Stimulated activated CD4-positive, alpha-beta T cell treated with anti-CD3 and anti-CD28 coated beads, Interleukin-12 subunit alpha, Interleukin-12 subunit beta, amount 100 ng/mL, for 4 hours (primary cell): ENCODE measurements at places on chromosomes 6 and 20.

DNA sequence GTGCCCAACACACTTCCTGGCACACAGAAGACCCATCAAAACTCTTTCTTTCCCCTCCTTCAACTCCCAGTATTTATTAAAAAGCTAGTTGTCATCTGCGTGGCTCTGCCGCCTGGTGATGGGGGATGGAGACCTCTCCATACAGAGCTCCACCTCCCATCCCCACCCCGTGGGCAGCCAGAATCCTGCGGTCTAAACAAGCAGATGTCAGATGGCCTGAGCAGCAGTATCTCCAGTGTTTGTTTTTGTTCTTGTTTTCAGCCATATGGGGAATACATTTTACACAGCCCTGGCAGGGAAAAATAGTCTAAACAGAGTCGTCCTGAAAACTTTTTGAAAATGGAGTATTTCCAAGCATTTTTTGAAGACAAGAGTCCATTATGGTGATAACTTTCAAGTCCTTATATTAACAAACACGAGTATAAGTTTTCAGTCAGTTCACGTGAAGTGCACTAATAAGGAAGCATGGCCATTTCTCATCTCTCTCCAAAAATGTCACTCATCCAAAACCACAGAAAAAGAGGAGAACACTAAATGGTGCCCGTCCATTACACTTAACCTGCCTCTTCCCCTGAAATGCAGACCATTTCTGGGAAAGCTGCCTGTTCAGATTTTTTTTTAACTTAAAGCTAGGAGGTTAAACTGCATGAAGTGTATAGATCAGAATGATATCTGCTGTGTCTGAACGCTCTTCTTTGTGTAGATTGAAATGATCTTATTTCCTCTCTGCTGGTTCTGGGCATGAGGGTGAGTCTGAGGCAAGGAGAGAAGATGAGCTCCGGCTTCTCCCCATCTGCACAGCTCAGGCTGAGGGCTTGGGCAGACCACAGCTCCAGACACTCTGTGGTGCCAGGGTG lies 91.0 kb downstream of the TCP11 start:
- no peak for DNase-seq

- no peak for DNase-seq
These were observed 292.0 kb upstream of the JARID2 start for GRCh38 chr6:14953836-14954235.

GRCh38 chr20:38249536-38250310 lies 10.8 kb downstream of the KIAA1755 start:
- DNase-seq, result no peak

DNA sequence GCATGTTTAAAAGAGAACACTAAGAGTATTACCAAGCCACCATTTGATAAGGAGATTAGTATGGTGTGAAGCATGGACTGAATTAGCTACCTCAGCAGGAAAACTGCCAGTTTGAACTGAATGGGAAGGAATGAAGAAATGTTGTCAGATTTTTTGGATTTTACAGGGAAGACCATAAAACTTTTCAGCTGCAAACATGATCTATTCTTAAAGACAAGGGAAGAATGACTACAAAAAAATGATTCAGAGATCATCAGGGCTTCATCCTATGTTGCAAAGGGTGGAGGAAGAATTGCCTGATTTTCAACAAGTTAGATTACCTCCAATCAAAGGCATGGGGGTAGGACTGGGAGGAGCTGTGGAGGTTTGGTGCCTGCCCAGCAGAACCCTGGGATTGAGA lies 49.3 kb upstream of the MTRF1L start:
- no peak for DNase-seq

DNA sequence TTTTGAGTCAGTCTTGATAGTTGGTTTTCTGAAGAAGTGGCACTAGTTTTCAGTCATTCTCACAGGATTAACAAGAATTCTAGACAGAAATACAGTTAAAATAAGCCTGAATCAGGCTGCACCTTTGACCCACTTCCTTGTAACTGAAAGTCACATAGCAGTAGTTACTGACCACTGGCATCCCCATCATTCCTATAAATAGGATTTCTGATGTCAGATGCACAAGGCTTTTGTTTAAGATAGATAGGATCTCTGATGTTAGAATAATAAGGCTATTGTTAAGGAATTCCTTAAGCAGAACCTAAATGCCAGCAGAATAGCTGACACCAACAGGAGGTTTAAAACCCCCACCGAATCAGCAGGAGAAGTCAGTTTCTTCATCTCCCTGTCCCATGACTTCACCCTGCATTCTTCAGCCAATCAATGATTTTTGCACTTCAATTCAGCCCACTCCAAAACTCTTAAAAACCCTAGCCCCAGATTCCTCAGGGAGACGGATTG lies 30.6 kb upstream of the ZBTB24 start:
- no peak for DNase-seq

GRCh38 chr20:11168026-11168425 lies 494.2 kb upstream of the JAG1 start:
- no peak for DNase-seq

- DNase-seq, result no peak
These were observed 28.8 kb downstream of the FAM229B start for GRCh38 chr6:112116221-112116620.

DNA sequence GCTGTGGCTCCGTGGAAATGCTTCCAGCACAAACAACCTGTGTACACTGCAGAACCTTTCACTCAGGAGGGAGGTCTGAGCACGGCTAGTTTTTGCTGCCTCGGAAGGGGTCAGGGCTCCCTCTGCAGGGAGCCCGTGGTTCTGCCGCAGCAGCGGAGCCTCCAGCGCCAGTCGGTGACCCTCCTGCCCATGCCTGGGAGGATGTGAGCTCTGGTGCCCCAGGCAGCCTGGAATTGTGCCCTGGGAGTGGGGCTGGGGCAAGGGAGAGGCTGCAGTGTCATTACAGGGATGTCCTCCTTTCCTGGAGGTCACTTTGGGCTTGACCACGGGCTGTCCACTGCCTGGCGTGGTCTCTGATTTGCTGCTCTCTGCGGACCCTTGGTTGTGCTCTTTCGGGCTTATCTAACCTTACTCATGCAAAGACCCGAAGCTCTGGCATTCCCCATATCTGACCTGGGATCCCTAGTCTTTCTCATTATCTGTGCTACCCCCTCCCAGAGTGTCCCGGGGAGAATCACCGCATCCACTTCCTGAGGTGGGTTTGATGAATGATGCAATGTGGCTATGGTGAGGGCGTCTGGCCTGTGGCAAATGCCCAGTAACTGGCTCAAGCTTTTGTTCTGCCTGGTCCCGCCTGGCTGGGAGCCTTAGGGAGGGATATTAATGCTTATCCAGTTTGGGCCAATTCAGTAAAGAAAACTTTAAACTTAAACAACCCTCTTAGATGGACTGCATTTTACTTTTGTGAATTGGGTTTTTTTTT lies 59.6 kb upstream of the TAGAP start:
- peak; percentile 76 for DNase-seq

- no peak for DNase-seq
These were observed 13.4 kb upstream of the TBC1D20 start for GRCh38 chr20:475463-476357.

DNA sequence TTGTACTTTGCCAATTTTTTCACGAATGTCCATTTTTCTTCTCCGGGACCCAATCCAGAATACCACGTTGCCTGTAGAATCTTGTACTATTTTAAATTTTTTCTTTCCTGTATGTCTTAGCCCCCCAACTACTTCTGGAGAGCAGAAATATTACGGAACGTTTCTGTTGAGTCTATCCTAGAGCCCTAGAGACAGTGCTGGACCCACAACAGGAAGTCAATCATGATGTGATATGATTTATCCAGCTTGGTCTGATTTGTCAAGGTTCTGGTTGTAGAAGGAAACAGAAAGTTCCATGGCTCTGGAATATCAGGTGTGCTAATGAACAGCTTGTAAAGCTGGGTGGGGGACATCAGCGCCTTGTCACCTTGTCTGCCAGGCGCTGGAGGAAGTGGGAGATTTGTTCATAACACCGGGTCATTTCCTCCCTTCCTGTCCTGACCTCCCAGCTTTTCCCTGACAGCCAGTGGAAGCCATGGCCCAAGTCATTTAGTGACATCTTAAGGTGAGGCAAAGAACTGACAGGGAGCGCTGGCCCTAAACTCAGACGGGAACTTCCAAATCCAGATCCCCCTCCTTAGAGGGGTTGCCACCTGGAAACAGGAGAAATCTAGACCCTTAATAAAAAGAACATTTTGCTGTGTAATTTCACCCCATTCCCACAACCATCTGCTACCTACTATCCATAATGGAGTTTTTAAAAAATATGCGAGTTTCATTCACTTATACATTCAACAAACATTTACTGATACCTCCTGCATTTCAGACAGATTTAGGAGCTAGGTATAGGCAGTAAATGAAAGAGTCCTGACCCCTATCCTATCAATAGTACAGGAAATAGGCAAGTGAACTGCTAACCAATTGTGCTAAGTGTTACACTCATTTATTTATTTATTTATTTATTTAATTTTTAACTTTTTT lies 130.5 kb downstream of the ZFP64 start:
- no peak for DNase-seq

GRCh38 chr6:7445101-7445500 lies 55.5 kb downstream of the RIOK1 start:
- no peak for DNase-seq

DNA sequence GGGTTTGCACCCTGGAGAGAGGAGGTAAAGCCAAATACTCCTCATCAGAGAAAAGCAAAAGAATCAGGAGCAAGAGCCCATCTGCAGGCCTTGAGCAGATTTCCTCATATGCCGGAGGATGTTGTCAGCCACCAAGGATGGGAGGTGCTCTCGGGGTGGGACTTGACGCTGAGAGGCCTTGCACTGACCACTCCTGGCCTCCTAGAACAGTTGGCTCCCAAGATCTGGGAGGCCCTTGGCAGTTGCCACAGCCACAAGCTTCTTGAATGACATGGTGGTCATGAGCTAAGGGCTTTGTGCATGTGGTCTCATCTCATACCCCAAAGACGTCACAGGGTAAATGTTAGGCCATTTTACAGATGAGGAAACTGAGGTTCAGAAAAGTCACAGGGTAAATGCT lies 75.2 kb upstream of the PMEPA1 start:
- DNase-seq, result no peak

DNA sequence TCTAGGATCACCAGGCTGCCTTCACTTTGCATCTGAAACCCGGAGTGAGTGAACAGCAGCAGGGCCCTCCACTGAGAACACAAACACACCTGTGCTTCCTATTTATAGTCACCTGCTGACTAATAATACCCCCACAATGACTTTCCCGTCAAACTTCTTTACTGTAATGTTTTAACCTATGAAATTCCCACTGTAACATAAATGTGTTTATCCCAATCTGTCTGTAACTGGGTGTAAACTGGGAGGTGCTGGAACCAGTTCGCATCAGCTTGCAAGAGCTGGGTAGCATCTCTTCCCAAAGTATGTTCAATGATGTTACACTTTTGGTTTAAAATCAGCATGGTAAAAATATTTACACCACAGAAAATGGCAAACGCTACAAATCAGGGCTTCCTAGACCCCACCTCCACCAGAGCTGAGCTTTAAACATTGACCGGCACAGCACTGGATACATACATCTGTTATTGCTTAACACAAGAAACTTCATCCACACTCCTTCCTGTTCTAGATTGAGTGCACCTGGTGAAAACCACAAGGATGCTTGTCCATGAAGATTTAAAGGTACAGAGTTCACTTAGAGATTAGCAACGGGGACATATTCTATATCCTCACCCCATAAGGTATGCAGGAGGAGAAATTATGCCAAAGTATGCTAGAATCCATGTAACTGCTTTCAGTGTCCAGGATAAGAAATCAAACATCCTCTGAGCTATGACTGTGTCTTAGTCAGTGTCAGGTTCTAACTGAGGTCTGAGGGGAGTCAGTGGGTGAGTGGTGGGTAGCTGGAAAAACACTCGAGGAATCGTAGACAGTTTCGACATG lies 79.0 kb downstream of the ALDH8A1 start:
- no peak for DNase-seq

DNA sequence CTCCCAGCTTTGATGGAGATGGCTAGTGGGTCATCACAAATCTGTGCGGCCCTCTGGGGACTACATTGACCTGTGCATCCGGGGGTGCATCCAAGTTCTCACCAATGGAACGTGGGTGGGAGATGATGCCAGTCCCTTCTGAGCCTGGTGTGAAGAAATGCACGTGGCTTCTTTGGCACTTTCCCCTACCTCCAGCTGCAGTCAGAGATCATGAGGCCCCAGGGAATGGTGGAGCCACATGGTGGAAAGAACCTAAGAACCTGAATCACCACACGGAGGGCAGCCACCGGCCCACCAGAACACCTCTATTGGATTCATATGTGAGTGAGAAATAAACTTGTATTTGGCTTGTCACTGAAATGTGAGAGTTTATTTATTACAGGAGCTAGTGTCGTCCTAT lies 9.9 kb upstream of the CDKN1A start:
- DNase-seq, result no peak

DNA sequence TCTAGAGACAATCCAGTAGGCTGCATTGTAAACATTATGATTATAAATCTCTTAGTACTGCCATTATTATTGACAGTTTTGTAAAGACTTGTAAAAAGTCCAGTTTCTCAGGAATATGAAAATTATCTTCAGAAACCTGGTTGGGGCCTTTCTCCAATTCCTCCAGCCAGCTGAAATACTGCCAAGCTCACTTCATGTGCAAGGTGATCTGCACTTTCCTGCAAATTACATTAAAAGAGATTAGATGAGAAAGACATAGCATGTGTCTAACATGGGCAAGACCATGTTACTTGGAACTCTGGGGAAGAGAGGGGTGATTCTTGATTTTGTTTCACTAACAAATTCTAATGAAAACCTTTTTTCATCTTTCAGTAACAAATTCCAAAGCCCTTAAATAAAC lies 24.0 kb downstream of the PGM3 start:
- no peak for DNase-seq

GRCh38 chr20:46046588-46047310 lies 17.7 kb downstream of the SLC12A5 start:
- DNase-seq, result no peak

DNA sequence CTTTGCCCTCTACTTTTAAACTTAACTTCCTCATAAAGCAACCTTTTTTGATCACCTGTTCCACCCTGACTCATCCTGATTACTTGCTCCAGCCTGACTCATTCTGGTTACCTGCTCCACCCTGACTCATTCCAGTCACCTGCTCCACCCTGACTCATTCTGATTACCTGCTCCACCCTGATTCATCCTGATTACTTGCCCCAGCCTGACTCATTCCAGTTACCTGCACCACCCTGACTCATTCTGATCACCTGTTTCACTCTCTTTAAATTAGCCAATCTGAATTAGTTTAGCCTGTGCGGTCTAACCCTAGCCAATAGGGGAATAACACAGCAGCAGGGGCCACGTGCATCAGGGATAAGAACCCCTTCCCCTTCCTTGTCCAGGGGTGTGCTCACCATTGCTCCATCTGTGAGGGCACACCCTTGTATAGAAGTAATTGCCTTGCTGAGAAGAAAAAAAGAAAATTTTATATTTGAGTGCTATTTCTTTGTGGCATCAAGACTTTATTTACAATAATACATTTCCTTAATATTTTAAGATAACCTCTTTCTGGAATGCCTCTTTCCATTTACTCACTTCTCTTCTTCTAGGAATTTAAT lies 17.9 kb downstream of the HLA-G start:
- DNase-seq, result no peak

GRCh38 chr6:88953550-88954386 lies 9.7 kb downstream of the RNGTT start:
- no peak for DNase-seq

DNA sequence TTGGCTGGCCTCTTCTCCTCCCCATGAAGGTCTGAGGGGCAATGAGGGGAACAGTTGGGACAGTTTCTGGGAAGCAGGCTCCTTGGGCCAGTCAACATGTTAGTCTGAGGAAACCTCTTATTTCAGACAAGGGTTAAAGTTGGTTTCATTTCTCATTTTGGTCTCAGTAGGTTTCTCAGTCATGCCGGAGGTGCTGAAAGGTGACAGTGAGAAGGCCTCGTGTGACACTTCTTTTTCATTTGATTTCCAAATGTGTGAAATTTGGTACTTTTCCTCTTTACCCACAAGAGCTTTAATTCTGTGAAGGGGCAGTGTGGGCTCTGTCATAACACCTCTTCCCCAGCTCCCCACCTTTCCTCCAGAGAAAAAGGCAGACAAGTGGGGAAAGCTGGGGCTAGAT lies 7.5 kb upstream of the GLP1R start:
- DNase-seq, result no peak
